Activated CD4-positive, alpha-beta T cell treated with anti-CD3 and anti-CD28 coated beads, Interleukin-2, amount 50 U/mL, for 48 hours (primary cell): ENCODE measurements at places on chromosomes 1 and 21.
A peak's percentile ranks its signal among the peaks of the same experiment; 100 is the strongest.

GRCh38 chr1:203278082-203278884, 27.0 kb upstream of the BTG2 start:
- DNase-seq, result no peak

DNA sequence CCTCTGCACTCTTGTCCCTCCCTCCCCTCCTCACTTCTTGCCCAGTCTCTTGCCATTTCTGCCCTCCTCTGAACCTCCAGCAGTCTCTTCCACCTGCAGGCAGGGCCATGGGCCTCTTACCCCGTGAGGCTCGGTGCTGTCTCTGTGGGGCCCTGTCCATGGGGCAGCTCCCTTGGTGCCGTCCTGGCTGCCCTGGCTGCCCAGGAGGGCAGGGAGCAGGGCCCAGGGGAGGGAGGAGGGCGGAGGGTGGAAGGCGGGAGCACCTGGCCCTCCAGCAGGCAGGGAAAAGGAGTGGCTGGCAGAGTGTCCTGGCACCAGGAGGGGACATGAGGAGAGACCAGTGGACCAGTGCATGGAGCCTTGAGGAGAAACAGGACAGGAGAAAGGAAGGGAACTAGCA, at the start of gene RORC:
TSS of gene RORC (minus strand) at position 198 of the 400 bp plus-strand sequence. CDS start at position 160, 38 bp downstream.
- DNase-seq, result no peak

DNA sequence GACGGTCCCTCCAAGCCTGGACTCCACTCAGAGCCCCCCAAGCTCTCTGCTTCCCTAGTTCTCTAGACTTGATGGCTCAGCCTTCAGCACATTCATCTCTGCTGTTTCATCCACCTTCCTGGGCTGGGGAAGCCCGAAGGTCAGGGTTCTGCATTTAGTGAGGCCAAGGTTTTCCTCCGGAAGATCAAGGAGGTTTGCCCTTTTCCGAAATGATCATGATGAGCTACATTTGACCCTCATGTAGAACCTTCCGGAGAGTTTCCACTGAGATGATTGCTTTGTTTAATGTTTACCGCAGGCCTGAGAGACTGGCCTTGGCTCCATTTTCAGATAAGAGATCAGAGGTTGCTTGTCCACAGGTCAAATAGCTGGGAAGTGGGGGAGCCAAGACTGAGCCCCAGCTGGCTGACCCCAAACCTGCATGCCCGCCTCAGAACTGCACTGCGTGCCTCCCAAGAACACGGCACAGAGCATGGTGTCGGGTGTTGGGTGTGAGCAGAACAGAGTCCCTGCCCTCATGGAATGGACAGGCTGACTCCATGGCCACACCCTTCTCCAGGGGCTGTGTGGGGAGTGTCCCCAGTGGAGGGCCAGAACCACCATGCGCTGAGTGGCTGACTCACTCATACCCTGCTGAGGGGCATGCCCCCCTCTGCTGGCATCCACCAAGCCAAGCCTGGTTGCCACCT, 200.8 kb upstream of the TMEM51 start:
- DNase-seq, result no peak

GRCh38 chr1:232635778-232636356, 5.9 kb upstream of the SIPA1L2 start:
- DNase-seq, result no peak

DNA sequence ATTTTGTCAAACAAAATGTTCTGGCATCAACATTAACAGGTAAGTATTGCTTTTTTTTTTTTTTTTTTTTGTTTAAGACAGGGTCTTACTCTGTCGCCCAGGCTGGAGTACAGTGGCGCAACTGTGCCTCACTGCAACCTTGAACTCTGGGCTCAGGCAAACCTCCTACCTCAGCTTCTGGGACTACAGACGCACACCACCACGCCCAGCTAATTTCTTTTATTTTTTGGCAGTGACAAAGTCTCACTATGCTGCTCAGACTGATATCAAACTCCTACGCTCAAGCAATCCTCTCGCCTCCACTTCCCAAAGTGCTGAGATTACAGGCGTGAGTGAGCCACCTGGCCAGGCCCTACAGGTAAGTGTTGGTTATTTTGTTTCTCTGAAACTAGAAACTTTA, 2.4 kb downstream of the TUT4 start:
- DNase-seq, result no peak

- DNase-seq, result no peak
These were observed 154.3 kb upstream of the USP24 start for GRCh38 chr1:55369474-55369873.

DNA sequence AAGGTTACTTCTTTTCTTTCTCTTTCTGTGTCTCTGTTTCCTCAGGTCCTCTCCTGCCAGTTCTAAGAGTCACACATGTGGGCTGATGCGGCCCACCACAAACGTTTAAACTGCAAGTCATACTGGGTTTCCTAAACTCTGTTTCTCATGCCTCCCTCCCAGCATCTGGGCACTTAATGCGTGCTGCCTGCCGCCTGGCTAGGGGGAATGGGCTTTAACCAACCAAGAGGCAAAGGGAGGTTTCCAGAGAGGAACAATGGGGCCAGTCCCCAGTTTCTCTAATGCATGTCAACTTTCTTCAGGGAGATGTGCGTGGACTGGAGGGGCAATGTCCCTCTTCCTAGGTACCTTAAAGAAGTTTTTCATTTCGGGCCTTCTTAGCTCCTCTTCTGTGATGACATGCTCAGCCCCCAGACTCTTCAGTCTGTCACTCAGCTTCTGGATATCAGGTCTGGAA, 19.9 kb upstream of the SRSF4 start:
- DNase-seq, result no peak

GRCh38 chr1:228457396-228458176, 29.6 kb upstream of the RNF187 start:
- peak; percentile 80 for DNase-seq

GRCh38 chr1:236604905-236605806, 840 bp upstream of the HEATR1 start:
- DNase-seq, result no peak
